GM12864 (cell line): ENCODE measurements at places on chromosomes 6 and 20.

DNA sequence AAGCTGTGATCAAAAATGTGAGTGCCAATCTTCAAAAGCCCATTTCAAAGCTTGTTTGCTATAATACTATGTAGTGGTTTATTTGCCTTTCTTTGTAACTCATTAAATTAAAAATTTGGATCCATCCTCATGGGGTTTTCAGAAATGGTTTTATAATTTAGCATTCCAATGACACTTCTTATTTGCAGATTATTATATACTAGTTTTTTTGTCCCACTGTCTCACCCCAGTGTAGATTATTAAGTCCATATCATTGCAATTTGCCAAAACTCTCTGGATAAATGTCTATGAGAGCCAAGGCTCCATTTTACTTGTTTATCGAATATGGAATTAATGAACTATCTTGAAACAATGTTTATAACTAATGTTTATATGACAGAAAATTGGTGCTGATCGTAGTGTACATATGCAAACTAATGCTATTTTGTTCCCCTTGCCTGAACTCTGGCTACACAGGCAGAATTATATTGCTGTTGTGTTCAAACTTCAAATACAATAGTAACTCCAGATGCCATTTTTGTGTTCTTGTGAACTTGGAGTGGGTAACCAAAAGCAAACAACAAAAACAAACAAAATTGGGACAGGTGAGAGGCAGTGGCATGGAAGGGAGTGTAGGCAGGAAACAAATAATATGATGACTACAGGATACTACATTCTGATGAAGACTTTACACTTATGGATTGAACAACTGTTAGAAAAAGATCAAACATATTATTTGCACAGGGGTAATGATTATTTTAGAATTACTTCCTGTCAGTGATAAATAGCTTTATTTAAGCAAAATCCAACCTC lies 307.1 kb upstream of the FLRT3 start:
- DNase-seq = no peak

DNA sequence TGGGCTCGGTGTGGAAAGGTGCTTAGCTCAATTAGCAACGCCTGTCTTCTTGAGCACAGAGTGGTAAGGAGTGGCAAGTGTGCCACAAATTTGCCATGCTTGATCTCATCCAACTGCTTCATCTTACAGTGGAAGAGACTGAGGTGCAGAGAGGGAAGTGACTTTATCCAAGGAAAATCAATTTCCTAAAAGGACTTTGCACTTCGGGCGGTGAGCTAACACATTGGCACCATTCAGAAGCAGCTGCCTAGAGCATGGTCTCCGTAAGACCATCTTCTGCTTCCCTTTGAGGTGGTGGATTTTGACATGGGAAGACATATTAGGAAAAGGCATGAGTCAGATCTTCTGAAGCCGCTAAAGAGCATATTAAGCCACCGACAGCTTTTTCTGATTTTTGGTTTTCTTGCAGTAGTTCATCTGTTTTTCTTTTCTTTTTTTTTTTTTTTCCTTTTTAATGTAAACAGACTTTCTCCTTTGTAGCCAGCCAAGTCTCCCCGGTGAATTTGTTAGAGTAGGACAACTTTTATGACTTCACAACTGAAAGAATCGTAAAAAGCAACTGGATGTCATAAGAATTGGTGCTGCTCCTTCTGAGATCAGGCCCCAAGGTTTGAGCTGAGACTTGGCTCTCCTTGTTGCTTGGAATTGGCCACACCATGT lies 273.2 kb downstream of the CDC5L start:
- DNase-seq = no peak

DNA sequence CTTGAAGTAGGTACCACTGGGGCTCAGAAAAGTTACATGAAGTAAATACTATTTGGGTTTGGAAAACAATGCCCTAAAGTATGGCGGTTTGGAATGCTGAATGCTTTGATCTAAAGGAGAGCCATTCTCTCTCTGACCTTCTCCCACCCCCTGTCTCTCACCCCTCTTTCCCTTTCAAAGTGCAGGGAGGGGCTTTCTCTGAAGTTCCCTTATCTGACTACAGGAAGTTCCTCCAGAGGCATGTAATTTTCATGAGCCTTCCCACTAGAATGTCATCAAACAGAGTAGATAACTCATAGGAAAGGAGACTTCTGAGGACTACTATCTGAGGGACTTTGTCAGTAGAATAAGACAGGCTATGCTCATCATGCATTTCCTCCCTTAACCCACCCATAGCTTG lies 216.7 kb upstream of the PCSK2 start:
- DNase-seq = no peak

GRCh38 chr6:126127659-126128058 lies 141.3 kb downstream of the TRMT11 start:
- no peak for DNase-seq

DNA sequence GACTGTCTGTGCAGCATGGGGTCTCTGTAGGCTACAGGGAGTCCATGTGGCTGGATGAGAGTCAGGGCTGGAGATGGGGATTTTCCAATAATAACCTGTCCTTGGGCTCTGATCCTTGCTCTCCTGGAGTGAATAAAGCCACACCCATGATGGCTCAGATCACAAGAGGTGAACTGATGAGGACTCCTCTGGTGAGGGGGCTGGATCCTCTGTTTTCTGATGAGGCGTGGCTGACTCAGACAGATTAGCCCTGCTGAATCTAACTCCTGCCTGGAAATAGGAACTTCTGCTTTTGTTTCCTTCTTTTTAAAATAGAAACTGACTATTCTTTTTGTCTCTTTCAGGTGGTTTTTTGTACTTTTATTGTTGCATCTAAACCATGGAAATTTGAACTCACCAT lies 27.0 kb downstream of the CST9L start:
- no peak for DNase-seq

- no peak for DNase-seq
Observed at GRCh38 chr6:80547827-80548226, 441.4 kb downstream of the BCKDHB start.

- no peak for DNase-seq
Observed at GRCh38 chr6:3438190-3439167, 18.4 kb downstream of the SLC22A23 start.

DNA sequence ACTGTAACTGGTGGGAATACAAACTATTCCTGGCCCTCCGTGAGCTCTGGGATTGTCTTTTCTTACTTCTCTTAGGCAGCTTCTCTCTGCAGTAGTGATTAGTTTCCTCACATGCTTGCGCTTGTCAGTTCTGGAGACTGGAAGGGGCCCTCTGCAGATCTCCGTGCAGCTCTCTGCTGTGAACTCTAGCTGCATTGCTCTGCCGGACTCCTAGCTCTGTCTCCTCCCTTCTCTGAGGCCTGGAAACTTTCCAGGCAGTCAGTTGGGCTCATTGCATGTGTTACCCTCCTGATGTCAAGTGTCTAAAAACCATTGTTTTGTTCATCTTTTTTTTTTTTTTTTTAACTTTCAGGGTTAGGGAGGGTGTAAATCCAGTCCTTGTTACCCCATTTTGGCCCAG lies 102.3 kb downstream of the CTNNBL1 start:
- DNase-seq = no peak

GRCh38 chr6:51147756-51148155 lies 329.1 kb downstream of the TFAP2B start:
- DNase-seq = no peak

GRCh38 chr6:115360602-115361325 lies 699.9 kb downstream of the FRK start:
- DNase-seq = no peak

- DNase-seq = peak; percentile 98
Observed at GRCh38 chr6:34656378-34657036, 40.1 kb downstream of the ILRUN start.

DNA sequence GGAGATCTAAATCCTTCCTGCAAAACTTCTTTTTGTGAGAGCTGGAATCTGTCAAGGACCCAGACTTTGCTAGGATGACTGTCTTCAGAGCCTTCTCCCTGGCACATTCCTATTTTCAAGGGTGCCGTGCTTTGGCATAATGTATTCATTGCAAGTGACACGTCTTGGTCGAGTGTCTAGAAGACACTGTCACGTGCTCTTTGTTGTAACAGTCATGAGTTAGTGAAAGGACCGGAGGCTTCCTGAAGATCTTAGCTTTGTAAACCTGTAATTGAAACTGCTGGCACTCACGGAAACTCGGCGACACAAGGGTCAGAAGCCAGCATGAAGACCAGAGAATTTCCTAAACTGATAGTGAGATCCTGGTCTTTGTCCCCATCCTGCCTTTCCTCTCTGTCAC lies 19.7 kb upstream of the TAGAP start:
- no peak for DNase-seq

GRCh38 chr6:127880429-127880828 lies 20.4 kb downstream of the THEMIS start:
- DNase-seq = no peak

- DNase-seq = no peak
Observed at GRCh38 chr20:46592580-46593362, 42.3 kb upstream of the OCSTAMP start.

GRCh38 chr20:60700728-60701127 lies 551.3 kb upstream of the CDH4 start:
- no peak for DNase-seq

- DNase-seq = no peak
Observed at GRCh38 chr6:119676961-119677360, 327.4 kb upstream of the MAN1A1 start.

- no peak for DNase-seq
Observed at GRCh38 chr6:118932421-118932820, 2.5 kb downstream of the MCM9 start.

- no peak for DNase-seq
Observed at GRCh38 chr6:132596201-132596600, 6.7 kb upstream of the TAAR5 start.

GRCh38 chr6:79377047-79377446 lies 142.6 kb upstream of the HMGN3 start:
- DNase-seq = no peak

DNA sequence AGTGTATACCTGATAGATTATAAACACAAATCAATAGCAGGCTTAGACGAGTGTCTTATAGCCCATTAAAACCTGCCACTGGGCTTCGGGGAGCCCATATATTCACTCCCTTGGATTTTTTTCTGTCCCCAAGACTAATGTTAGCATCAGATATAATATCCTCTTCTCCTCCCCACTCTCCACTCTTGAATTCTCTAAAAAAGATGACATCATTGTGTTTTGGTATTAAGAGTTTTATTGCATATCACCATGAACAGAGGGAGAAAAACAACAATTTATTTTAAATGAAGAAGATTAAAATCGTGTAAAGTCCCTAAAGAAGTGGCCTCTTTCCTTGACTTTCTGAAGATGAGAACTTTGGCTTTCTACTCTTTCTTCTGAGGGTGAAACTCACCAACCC lies 84.4 kb downstream of the MLIP start:
- DNase-seq = no peak

DNA sequence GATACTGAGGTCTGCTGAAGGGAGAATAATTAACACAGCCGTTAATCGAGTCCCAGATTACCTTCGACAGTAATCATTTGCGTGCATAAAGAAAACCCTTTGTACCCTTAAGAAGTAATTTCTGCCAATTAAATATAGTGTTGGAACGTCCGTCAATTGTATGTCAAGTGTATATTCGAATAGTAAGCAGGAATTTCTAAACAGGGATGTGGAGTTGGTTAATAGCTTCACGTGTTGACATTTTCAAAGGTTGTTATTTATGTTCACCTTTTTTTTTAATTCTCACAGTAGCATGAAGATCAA lies 798 bp upstream of the SNAP91 start:
- DNase-seq = no peak

- DNase-seq = no peak
Observed at GRCh38 chr20:32982617-32983458, 21.4 kb downstream of the SUN5 start.

DNA sequence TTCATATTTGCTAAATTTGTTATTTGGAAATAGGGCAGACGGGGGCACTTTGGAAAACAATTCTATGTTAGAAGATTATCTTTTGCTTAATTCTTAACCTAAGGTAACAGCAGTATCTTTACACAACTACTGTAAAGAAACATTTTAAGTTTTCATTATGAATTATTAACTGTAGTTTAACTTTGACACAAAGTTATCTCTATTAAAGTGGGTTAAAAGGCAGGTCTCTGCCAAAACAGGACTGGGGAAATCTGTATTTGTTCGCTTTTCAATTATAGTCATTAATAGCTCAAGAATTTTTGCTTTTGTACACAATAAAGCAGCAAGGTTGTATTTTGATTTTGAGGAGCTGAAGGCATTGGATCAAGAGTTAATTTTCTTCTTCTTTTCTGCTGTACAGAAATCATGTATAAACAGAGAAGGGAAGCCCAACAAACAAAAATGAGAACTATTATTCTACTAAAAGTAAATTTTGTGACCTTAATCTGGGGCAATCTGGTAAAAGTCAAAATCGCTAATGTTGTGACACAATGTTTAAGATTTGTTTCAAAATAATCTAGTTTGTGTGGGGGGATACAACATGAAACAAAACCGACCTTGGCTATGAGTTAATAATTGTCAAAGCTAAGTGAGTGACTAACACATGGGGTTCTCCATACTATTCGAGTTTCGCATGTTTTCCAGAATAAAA lies 2.9 kb downstream of the STAU1 start:
- DNase-seq = no peak

DNA sequence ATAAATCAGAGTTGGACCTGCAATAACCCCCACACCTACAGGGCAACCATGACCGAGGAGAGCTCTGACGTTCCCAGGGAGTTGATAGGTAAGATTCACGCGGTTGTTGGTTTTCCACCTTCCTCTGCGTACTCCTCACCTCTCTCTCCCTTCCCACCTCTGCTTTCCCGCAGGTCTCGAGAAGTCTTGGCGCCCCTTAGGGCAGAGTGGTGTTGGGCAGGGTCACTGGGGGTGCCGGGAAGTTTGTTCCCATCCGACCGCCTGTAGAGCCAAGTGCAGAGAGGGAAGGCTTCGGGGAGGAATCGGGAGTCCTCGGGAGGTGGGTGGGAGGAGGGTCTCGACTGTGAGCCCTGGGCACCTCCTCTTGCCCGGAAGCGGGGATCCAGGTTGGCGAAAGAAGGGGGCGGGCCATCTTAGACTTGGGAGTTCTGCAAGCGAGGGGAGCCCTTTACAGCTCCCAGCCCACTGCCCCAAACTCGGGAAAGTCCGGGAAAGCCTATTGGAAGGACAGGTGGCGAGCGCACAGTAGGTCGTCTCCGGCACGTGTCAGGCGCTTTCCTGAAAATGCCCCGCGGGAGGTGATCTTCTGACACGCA lies 672 bp downstream of the CARMIL1 start:
- no peak for DNase-seq

GRCh38 chr20:8246716-8247115 lies 114.7 kb downstream of the PLCB1 start:
- no peak for DNase-seq

GRCh38 chr20:13441388-13441787 lies 197.3 kb downstream of the TASP1 start:
- no peak for DNase-seq

- no peak for DNase-seq
Observed at GRCh38 chr6:27205375-27206278, 41.9 kb upstream of the PRSS16 start.

GRCh38 chr6:53199156-53199555 lies 50.5 kb upstream of the GCM1 start:
- peak; percentile 67 for DNase-seq

- DNase-seq = no peak
Observed at GRCh38 chr6:72561629-72562028, 60.2 kb upstream of the KCNQ5 start.
